HFF-Myc (cell line): ENCODE measurements at places on chromosomes 4 and X.

- DNase-seq: no peak
Observed at GRCh38 chrX:23783589-23784469, 856 bp downstream of the SAT1 start.

- DNase-seq: no peak
Observed at GRCh38 chr4:47686294-47686872, 151.5 kb downstream of the CORIN start.

DNA sequence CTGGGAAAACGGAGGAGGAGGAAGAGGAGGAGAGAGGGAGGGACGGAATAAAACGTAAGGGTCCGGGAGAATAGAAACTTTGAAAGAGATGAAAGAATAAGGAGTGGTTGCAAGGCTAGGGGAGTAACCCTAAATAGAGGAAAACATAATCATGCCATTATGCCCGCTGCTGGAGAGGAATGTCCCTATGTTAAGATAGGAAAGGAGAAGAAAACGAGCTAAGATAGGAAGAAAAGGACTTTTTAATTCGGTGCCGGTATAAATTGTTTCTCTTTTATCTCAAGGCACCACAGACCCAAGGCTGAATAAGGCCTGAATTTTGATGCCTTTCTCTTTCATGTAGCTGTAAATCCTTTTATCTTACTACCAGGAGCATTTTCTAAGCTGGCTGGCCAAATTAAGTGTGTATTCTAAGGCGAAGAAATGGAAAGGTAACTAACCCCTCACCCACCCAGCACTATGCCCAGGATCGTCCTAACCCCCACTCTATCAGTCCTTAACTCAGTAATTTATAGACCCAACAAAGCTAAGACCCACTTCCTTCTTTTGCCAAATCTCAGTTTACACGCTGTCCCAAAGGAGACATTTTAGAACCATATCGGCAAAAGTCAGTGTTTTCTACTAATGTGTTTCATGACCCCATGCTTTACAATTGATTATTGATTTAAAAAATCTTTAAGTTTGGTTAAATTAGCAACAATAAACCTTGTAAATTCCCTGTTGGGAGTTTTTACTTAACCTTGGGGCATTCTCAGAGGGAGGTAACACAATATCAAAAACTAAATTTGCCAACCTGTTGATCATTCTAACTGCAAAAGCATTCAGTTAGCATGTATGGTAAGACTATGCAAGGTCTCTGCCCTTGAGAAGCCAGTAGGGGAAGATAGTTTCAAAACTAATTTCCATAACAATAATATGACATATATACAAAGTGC, 1.1 kb upstream of the CUL4B start:
- no peak for DNase-seq

DNA sequence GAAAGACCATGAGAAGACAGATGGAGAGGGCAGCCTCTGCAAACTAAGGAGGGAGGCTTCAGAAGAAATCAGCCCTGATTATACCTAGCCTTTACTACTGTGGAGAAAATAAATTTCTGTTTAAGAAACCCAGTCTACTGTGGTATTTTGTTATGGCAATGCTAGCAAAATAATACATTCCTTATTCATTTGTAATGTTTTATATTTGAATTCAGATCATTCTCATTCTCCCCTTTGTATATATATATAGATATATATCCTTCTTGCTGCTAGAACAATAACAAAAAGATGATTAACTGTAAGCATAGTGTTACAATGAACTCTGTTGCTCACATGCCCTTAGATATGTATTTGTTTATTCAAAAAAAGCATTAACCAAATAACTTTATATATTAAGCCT, 22.5 kb downstream of the DMD start:
- no peak for DNase-seq

DNA sequence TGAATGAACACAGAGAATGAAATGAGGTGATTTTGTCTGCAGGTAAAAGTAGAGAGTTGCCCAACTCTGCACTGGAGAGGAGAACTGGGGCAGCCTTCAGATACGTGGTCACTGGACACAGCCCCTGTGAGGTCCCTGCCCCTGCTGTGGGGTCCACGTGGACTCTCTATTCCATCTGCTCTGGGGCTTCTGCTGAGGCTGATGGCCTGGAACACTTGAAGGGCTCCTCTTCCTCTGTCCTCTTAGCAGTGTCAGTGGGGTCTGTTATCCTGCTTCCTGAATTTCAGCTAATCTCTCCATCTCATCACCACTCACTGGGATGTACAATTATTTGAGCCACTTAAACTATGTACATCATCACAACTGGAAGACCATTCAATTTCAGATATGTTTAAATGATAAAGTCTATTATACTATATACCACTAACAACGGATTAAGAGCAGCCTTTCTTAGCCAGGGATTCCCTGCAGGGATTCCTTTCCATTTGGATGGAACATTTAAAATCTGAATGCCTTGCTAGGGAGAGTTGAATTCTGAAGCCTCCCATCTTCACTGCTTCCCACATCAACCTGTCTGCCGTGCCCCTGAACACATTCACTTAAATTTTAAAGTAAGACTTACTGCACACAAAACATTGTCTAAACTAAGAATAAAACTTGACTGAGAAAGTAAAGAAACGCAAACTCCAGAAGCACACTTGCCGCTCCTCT, 74.0 kb downstream of the CC2D2A start:
- DNase-seq: no peak

GRCh38 chr4:6324461-6324998, 54.9 kb downstream of the WFS1 start:
- no peak for DNase-seq

- peak; percentile 26 for DNase-seq
Observed at GRCh38 chr4:10590896-10591295, 93.7 kb downstream of the CLNK start.

- DNase-seq: no peak
Observed at GRCh38 chr4:83701041-83701440, 165.1 kb downstream of the GPAT3 start.

DNA sequence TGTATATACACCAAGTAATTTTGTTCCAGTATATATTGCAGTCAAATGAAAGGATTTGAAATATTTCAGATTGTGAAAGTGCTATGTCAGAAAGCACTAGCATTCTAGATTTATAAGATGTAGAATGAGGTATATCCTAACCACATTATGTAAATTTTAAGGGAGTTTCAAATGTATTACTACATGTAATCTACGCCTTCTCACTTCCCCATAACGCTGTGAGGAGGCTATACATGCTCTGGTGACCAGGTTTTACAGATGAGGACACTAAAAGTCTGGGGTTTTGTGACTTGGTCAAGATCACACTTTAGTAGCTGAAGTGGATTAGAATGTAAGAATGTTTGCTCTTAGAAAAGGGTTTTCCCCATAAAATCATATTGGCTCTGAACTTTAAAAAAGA, 8.1 kb downstream of the ENPEP start:
- DNase-seq: no peak
